Substantia nigra (tissue), 51 donors: ENCODE measurements at places on chromosomes 2 and 18.

GRCh38 chr2:164479460-164479859 lies 141.8 kb downstream of the GRB14 start:
- peak; percentile 30 for DNase-seq

DNA sequence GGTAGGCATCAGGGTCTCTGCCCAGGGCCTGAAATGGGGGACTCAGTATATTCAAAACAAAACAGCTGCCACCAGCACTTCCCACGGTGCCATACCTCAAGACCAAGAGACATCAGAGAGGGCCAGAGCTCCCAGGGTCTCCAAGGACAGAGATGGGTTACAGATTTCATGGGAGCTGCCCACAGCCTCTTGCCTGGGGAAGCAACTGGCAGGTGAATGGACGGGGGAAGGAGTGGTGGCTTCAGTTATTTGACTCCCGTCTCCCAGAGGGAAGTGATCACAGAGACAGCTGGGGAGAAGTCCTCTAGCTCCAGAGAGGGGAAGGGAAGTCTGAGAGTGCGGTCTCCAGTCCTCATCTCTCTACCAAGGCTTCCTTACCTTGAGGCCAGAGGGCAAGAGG lies 15.8 kb upstream of the SFXN5 start:
- DNase-seq = no peak

- peak; percentile 34 for DNase-seq
These were observed 255.5 kb downstream of the TWIST2 start for GRCh38 chr2:239103125-239104098.

- no peak for DNase-seq
These were observed 106.5 kb downstream of the APOB start for GRCh38 chr2:20937353-20937752.

- no peak for DNase-seq
These were observed 364.8 kb upstream of the GALNT5 start for GRCh38 chr2:156892467-156893281.

DNA sequence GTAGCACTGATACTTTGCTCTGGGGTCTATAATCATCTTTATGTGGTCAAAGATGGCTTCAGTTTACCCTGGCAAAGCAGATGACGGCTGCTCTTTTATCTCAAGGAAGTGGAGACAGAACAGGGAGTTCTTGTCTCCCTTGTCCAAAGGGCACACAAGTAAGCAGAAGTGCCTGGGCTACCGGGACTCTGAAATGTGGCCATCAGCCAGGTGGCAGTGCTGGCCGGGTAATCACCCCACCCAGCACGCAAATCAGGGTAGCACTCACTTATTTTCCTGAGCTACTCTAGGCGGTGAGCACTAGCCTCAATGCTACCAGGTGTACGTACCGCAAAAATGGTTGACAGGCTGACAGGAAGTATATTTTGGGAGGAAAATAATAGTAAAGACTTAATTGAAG lies 119.7 kb upstream of the ETAA1 start:
- no peak for DNase-seq
